ENCODE measurements at places on chromosomes 4 and X.

GRCh38 chr4:105679186-105679585, 29.3 kb downstream of the INTS12 start:
- DNase-seq = no peak

GRCh38 chrX:97685753-97686152, 802.0 kb downstream of the RPA4 start:
- DNase-seq = peak; percentile 12

- DNase-seq = no peak
These were observed 511.4 kb upstream of the ZFP42 start for GRCh38 chr4:187484186-187484585.

DNA sequence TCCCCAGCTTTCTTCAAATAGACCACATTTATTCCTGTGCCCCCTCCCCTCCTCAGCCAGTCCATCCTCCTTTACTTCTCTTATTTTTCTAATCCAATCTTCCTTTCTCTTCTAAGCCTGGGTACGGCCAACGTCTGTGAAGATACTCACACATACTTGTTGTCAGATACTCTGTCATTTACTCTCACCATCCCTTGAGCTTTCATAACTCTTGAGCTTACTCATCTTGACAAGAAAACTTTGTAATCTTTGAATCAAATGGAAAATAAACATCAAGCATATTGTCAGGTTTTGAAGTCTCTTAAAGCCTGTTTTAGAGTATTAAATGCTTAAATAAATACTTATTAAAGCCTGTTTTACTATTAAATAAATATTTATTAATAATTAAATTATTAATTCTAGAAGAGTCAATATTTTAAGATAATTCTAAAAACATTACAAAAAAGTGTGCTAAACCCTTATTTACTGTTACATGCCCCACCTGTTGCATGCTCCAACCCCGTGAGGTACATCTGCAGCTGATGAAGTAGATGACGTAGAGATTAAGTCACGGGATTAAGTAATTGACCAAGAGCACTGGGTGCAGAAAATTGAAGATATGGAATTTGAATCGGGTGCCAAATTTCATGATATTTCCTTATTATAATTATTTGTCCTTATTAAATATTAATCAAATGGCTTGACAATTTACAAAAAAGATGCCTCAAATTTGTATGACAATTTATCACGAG, 1.5 kb upstream of the TRIML2 start:
- DNase-seq = peak; percentile 78

- peak; percentile 85 for DNase-seq
These were observed 763.5 kb upstream of the FRG1 start for GRCh38 chr4:189177130-189177529.

- no peak for DNase-seq
These were observed 273.2 kb upstream of the EMCN start for GRCh38 chr4:100790836-100791615.

GRCh38 chrX:154900323-154900722, 14.2 kb downstream of the F8A1 start:
- DNase-seq = no peak

GRCh38 chrX:19889582-19890342, 2.4 kb upstream of the SH3KBP1 start:
- DNase-seq = peak; percentile 76

DNA sequence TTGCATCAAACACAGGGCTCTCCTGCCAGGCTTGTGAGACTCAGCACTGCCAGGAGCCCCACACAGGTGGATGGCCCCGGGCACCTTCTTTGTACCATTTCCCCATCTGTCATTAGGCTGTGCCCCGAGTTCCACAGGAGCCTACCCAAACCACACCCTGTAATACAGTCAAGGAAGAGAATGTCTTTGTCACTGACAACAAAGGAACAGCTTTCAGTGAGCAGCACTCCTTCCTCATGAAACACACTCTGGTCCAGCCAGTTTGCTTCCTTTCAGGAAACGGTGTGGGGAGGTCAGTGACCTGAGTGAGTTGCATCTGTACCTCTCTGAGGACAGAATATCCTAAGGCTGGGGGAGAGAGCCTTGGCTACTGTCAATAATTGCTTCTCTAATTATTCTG, 53.7 kb downstream of the LNX1 start:
- DNase-seq = peak; percentile 32

DNA sequence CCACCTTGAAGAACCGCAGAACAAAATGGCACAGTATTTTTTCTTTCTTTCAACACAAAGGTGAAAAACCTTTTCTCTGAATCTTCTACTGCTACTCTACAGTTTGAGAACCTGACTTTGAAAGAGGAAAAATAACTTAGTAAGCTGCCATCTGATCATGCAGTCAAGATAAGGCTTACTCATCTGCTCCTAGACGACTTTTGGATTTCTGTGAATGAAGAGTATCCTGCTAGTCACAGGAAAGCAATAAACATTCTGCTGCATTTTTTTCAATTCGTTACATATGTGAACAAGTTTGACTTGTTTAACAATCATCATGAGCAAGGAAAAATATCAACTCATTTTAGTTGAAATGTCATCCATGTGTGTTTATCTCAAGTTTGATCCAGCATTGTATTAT, 25.2 kb downstream of the TIGD2 start:
- peak; percentile 43 for DNase-seq

DNA sequence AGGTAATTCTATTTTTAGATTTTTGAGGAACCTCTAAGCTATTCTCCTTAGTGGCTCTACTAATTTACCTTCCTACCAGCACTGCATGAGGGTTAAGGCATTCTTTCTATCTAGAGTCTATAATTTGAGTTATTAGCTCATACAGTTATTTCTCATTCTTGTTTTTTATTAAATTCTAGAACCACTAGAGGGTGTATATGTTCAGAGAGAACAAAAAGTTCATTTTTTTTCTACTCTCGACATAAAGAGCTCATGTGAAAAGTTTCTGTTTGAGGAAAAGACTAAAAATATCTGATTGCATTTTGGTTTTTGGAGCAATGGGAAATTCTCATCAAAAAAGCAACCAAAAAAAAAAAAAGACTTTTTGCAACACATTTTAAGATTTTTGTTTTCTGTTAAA, 57.0 kb upstream of the LRAT start:
- DNase-seq = peak; percentile 9

- peak; percentile 48 for DNase-seq
These were observed 100.3 kb upstream of the GUCY1A1 start for GRCh38 chr4:155566354-155566753.

GRCh38 chr4:151035328-151035727, 20.2 kb upstream of the LRBA start:
- DNase-seq = no peak

- DNase-seq = no peak
These were observed 367.6 kb downstream of the GPM6A start for GRCh38 chr4:175444512-175444911.

DNA sequence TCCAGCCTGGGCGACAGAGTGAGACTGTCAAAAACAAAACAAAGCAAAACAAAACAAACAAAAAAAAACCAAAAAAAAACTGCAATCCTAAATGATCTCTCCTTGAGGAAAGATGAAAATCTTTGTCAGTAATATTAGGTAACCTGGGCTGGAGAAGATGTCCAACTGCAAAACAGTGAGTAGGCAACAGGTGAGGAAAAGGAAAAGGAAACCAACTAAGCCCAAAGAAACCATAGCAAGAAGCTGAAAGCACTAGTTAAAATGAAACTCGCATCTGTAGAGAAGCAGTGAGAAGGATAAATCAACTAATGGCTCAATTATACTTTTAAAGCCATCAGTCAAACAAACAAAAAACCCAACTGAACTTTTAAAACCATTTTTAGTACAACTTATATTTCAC, 54.2 kb downstream of the ENOX2 start:
- no peak for DNase-seq

GRCh38 chrX:41265615-41266014, 68.3 kb upstream of the DDX3X start:
- DNase-seq = no peak

DNA sequence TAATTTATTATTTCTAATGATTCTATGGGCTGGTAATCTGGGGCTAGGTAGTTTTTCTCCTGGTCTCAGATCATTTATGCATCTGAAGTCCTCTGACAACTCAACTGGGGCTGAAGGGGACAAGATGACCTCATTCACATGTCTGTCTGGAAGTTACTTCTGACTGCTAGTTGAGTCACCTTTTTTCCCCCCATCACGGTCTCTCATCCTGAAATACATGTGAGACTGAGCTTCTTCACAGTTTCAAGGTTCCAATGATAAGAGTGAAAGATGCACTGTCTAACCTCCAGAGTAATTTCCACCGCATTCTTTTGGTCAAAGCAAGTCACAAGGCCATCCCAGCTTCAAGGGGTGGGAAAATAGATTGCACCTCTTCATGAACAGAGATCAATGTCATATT, 356.7 kb upstream of the RPS6KA3 start:
- peak; percentile 57 for DNase-seq

DNA sequence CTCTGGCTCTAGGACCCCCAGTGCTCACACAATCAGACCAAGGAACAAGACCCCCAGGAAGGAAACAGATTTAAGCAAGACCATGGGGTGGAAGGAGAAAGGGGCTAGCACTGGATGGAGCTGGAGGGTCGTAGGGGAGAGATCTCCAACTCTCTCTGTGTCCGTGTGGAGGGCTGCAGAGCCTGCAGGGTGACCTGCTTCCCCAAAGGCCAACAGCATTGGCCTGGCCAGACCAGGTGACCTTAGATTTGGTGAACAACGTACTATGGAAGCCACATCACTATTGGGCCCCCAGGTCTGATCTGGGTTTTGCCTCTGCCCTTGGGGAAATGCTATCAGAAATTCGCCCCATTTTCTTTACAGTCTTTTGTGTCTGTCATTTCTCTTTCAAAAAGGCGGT, 26.0 kb downstream of the NLGN3 start:
- no peak for DNase-seq

GRCh38 chr4:150457802-150458201, 124.1 kb upstream of the MAB21L2 start:
- no peak for DNase-seq

DNA sequence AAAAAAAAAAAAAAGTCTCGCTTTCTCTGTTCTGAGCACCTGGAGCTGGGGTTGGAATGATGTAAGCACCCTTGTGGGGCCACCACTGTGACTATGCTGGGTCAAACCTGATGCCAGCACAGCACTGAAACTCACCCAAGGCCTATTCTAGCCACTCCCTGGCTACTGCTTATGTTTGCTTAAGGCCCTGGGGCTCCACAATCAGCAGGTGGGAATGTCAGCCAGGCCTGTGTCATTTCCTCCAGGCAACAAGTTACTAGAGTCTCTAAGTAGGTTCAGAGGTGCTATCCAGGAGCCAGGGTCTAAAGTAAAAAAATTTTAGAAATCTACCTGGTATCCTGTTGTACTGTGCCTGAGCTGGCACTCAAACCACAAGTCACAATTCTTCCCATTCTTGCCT, 1306.8 kb downstream of the STIM2 start:
- peak; percentile 86 for DNase-seq

GRCh38 chrX:40244980-40245379, 147.2 kb upstream of the BCOR start:
- no peak for DNase-seq

DNA sequence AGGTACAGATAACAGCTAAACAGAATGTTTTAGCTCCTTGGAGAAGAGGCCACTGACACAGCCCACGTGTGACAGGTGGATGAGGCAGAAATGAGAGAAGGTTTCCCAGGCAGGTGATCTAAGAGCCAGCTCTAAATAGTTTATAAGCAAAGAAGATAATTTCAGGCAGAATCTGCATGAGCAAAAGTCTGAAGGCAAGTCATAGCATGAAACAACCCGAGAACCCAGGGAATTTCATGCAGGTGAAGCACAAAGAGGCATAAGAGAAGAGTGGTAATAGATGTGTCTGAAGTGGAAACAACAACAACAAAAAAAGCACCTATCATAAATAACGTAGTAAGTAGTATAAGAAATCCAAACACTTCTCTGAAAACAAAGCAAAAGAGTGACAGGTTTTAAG, 275.8 kb upstream of the CPEB2 start:
- peak; percentile 93 for DNase-seq

- DNase-seq = no peak
These were observed 55.5 kb upstream of the SMIM10 start for GRCh38 chrX:134935276-134935675.
